ENCODE measurements at places on chromosomes 1 and 21.

GRCh38 chr1:208500375-208500774 lies 256.2 kb upstream of the PLXNA2 start:
- DNase-seq: no peak

- no peak for DNase-seq
Observed at GRCh38 chr1:113780374-113781146, 21.3 kb upstream of the PHTF1 start.

DNA sequence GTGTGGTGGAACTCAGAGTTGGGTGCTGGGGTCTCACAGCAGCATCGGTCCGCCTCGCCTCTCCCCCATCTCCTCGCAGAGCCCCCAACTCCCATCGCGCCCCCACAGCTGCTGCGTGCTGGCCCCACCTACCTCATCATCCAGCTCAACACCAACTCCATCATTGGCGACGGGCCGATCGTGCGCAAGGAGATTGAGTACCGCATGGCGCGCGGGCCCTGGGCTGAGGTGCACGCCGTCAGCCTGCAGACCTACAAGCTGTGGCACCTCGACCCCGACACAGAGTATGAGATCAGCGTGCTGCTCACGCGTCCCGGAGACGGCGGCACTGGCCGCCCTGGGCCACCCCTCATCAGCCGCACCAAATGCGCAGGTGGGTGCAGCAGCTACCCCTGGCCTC lies 24.2 kb downstream of the PTPRU start:
- no peak for DNase-seq

DNA sequence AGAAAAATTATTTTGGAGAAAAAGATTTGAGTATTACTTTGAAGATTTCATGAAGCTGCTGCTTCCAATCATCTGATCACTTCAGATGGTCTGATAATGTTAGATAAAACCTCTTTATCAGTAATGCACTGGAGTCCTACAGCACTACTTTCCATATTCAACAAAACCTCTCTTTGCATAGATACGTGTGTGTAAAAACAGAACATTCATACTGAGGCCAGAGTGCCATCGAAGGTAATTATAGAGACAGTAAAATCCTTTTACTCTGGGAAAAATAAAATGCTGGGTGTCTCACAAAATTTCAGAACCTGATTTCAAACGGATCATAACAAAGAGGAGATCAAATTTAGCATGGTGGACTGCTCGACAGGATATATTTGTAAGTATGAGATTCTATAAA lies at the start of gene RGS13:
TSS of gene RGS13 (plus strand) at position 209 of the 400 bp plus-strand sequence. CDS start 8,188 bp downstream, outside the sequence.
- DNase-seq: no peak
